ENCODE measurements at places on chromosomes 16 and 17.

- DNase-seq, result no peak
Observed at GRCh38 chr16:81756615-81757356, 22.3 kb upstream of the PLCG2 start.

DNA sequence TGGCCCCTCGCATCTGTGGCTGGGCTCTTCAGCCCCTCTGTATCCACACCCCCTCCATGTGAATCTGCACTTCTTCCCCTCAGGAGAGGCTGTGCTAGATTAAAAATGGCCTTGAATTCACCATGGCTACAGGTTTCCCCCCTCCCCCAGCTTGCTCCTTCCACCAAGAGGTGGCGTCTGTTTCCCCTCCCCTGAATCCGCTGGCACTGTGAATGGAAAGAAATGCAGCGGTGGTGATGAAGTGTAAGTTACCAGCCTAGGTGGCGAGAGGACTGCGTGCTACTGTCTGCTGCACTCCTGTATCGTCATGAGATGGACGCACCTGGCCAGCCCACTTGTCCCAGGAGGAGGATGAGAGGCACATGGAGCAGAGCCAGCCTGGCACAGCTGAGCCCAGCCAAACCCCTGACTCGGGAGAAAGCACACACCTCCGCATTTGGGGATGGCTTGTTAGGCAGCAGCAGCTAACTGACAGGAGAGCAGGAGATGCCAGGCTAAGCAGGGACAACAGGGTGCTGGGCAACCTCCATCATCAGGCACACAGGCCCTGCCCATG is 26.2 kb downstream of the TNFRSF13B start:
- DNase-seq, result no peak

DNA sequence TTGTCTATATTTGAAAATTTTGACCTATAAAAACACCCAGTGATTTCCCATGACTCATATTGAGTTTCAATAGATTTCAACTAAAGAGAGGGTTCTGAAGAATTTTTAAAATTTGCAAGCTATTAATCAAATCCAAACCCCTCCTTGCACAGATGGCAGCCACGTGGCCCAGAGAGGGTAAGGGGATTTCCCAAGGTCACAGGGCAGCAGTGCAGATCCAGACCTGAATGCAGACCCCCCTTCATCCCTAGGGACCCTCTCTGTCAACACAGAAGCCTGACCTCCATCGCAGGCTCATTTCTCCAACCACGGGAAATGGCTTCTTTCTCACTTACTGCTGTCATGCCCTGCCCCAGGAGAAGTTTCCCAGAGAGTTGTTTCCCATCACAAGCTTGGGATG is 24.7 kb upstream of the CES5A start:
- no peak for DNase-seq

GRCh38 chr17:50311112-50311460 is 34.8 kb upstream of the XYLT2 start:
- no peak for DNase-seq

DNA sequence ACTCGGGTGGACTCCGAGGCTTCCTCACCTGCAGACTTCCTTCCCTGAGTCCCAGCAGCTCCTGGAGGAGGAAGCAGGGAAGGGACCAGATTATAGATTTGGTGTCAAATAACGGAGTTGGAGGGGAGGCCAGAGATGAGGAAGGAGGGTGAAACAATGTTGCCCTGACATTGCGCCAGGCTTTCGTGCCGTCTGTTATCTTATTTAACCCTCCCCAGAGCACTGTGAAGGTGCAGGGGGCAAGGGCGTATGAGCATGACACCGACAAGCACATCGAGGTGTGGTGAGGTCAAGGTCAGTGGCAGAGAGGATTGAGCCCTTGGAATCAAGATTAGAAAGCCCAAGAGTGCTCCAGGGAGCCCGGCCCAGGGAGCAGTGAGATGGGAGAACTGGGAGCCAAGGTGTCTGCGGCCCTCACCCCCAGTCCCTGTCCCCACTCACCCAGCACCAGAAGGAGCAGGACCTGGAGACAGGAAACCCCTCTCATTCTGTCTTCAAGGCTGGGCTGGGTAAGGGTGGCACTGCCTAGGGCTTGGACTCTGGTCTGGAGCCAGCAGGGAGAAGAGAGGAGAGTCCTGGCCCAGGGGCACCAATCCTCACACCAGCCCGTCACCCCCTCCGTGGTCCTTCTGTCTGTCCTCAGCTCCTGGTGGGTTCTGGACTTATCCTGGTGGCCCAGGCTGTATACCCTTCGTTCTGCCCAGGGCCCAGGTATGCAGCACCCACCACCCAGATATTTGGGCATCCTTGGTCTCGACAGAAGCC is 1.1 kb downstream of the PRSS33 start:
- DNase-seq, result no peak

DNA sequence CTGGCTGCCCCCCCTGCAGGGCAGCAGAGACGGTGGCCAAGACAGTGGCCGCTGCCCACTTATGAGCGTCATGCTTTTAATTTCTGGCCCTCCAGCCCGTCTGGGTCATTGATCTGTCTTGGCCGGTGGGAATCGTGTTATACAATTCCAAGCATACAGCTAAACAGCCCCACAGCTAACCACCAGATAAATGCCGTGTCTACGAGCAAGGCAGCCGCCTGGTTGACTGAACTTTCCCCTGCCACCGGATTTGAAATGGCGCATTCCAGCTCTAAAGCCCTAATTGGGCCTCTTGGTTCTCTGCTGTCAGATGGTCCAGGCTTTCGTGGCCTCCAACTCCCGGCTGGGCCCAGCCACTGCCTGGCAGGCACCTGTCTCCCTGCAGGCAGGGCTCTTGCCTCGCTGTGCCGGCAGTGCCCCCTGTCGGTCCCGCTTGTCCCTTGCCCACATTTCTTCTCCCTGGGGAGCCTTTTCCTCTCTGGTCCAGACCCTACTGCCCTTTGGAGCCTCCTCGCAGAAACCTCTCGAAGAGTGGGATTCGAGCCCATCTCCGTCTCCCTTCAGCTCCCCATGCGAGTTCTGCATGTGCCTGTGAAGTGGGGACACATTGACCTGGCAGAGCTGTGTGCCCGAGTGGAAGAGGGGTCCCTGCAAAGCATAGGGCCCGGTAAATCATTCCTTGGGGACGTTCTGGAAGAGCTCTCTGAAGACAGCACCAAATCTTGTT is 1.8 kb upstream of the RBFOX3 start:
- DNase-seq, result peak; percentile 22

DNA sequence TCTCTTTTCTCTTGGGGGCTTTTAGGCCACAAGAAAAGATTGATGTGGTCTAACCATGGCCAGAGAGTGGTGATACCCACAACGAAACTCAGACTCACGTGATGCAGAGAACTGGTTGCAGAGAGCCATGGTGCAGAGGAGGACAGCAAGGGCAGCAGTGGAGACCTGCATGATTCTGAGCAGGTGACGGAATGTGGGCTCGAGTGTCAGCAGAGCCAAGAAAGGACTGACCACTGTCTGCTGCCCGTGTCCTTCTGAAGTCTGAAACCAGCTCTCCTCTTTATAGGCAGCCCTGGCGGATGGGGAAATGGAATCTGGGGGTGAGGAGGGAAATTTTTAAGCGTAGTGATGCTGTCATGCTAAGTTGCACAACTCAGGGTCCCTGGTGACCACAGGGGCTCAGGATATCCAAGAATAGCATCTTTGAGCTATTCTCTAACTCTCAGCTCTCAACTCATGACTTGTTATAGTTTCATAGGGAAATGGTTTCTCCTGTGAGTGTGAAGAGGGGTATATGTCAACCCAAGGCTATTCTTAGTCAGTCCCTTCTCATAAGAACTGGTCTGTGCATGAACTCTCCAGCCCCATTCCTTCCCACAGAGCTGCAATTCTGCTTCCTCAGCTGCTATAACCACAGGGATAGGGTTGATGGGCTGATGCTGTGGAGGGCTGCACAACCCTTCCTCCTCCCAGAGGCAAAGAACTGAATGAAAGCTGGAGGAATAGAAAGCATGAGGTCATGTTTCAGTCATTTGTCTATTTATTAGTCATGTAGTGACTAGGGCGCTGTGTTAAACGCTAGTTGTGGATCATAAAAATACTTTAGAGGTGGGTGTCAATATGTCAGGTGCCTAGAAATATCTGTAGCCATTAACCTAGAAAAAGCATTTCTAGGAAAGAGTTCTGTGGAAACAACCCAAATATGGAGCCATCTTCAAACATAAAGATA is at the start of gene CCL3:
CCL3 (minus strand) TSS at position 256 of the 949 bp plus-strand sequence; CDS start at position 171, 85 bp downstream.
- no peak for DNase-seq

GRCh38 chr17:81867170-81867990 is 3.8 kb downstream of the ARHGDIA start:
- no peak for DNase-seq

DNA sequence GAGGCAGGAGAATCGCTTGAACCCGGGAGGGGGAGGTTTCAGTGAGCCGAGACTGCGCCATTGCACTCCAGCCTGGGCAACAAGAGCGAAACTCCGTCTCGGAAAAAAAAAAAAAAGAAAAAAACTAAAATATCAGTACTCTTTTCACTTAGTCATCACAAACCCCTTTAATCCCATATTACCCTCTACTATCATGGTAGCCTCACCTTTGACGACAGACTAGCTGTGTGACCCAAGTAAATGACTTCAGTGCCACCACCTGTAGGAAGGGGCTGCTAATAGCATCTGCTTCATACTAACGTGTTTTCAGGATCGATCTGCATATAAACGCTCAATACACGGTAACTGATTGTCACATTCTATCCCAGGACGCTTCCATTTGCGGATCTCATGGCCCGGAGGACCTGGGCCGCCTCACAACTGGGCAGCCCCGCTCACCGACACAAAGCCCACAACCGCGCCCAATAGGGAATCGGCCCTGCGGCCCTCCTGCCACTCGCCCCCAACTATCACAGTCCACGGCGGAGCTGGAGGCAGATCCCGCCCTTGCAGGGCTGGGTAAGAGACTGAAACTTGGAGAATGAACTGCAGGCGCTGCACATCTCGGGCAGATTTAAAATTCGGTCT is 1.1 kb upstream of the ZNF263 start:
- DNase-seq, result no peak

GRCh38 chr16:15822957-15823356 is 33.9 kb downstream of the MYH11 start:
- no peak for DNase-seq

DNA sequence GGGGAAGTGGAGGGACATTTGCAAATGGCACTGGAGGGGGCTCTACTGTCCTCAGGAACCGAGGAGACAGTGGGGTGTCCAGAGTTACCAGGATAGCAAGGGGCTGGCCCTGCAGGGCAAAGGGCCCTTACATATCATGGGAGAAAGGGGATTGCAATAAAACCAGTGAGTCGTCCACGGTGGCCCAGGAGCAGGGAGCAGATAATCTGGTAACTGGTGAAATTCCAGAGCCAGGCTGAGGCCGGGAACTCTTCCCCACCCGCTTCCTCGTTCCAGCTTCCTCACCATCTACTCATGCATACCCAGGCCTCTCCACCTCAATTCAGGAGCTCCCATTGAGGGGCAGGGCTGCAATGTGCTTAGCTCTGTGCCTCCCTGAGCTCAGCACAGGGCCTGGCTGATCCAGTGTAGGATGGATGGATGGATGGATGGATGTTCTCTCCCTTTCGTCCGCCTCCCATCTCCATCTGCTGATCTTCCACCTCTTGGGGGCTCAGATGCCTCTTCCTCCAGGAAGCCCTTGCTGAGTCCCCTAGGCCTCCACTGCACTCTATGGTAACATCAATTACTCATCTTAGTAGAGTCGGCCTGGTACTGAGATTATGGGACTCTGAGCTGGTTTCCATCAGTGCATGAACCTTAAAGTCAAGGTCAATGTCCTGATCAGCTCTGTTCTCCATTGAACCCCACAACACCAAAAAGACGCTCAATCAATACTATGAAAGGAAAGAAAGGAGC is 41.2 kb upstream of the NDRG4 start:
- DNase-seq, result peak; percentile 9

- DNase-seq, result peak; percentile 43
Observed at GRCh38 chr16:68064791-68065365, 20.3 kb upstream of the NFATC3 start.

DNA sequence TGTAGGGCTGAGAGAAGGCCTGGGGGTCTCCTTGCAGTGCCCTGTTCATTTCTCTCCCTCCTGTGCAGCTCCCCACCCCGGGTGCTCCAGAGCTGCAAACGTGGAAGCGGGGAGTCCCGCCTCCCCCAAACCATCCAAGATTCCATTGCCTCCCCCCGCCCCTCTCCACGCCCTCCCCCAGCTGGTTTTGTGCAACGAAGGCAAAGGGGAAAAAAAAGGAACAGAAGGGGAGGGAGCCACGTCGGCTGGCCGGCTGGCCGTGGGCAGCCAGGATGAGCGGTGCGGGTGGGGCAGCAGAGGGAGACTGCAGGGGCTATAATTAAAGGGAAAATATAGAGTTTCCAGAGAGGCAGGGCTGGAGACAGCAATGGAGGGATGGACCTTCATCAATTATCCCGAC is 1.7 kb upstream of the COL1A1 start:
- DNase-seq, result no peak

DNA sequence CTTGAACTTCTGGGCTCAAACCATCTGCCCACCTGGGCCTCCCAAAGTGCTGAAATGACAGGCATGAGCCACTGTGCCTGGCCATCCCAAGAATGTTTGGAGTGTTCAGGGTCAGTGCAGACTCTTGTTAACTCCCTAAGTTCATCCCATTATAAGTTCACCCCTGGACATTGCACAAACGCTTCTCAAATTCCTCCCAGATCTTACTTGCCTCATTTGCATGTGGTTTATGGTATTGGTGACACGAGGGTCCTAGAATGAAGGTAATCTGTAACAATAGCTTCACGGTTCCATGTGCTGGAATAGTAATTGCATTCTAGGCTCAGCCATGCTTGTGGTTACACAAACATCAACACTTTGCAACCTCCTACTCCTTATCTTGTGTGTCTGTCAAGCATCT is 5.0 kb upstream of the CCDC42 start:
- no peak for DNase-seq

GRCh38 chr16:50525262-50525661 is 22.9 kb upstream of the NKD1 start:
- no peak for DNase-seq

GRCh38 chr17:66570447-66571195 is 264.3 kb upstream of the CACNG5 start:
- no peak for DNase-seq

DNA sequence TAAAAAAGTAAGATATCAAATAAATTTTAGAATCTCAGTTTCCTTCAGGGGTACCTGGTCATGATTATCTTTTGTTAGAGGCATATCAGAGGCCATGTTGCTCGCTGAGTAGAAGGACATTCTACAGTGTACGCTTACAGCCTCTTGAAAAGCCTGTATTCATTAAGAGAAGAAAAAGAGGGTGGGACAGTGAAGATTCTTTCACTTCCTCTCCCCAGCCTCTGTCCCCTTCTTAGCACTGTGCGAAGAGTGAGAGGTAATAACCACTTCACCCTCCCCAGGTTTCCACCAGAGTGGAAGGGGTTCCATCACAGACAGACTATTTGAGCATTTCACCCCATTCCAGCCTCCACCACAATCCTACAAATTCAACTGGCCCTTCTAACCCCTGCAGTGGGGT is 4.8 kb upstream of the LPO start:
- DNase-seq, result no peak

DNA sequence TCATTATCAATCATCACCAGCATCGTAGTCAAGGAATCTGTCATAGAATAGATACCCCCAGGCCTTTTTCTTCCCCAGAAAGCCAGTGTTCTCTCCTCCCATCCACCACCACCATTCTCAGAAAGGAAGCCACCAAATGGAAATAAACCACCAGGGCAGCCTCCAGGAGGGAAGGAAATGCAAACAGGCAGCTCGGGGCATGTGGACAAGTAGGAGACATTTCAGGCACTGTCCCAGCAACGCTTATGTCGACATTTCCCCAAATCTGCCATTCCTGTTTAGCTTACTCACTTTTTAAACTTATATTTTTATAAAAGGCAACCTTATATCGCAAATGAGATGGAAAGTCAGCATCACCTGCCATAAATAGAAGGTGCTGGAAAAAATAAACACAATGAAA is 15.8 kb downstream of the EMP2 start:
- DNase-seq, result no peak

All from LoVo (cell line).